ENCODE measurements at places on chromosomes 2 and 18.
A peak's percentile ranks its signal among the peaks of the same experiment; 100 is the strongest.

- no peak for DNase-seq
These were observed 130.0 kb upstream of the PXDN start for GRCh38 chr2:1874101-1874865.

DNA sequence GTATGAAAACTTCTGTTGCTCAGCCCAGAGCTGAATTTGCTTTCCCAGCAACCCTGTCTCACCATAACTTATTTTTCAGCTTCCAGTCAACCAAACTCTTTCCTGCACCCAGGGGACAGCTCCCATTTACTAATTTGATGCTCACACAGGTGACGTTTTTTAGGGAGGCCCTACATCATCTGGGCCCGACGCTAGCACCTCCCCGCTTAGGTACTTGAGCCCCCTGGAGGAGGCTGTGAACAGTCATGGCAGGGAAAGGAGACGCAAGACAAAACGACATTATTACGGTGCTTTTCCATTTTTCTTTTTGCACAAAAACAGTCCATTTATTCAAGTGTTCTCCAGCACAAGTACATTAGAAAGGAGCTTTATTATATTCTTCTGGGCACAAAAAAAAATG, 59.2 kb upstream of the POMC start:
- DNase-seq, result no peak

GRCh38 chr2:175277772-175278171, 96.3 kb upstream of the ATP5MC3 start:
- DNase-seq, result no peak

- no peak for DNase-seq
These were observed 222.0 kb upstream of the FN1 start for GRCh38 chr2:215657844-215658243.

DNA sequence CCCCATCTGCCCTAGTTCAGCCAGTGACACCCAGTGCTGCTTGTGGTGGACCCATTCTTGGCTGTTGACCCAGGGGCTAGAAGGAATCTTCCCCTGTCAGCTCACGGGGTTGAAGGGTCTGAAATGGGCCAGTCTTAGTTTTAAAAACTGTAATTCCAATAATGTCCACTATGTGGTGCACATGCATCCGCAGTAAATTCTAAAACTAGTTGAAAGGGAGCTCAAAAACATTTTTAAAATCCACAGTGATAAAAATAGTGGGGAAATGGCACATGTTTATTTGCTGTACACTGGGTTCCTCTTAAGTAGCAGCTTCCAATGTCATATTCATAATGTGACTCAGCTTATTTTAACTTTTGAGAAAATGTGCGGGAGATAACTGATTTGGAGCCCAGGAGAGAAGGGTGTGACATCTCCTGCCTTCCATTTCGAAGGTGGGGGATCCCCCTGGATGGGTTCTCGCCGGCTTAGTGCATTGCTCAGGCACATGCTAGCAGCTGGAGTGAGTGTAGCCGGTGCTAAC, 32.8 kb downstream of the GRHL1 start:
- DNase-seq, result peak; percentile 18
